ENCODE measurements at places on chromosomes 2 and 18.

DNA sequence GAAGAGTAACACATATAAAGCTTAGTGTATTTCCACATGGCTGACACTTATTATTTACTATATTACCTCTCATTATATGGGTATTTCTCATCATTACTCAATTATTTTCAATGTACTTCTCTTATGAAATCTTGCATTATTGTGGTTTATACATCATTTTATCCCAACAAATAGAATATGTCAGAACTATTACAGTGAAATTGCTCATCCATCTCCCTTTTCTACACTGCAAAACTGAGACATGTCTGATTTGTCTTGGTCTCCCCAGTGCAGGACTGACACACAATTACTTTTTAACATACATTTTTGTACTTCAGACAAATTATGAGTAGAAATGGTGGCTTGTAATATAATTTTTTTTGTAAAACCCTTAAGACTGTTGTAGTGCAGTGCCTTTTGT is 600.9 kb downstream of the PLCL1 start:
- DNase-seq, result no peak

GRCh38 chr18:45652303-45653080 is 37.2 kb downstream of the SLC14A2 start:
- DNase-seq, result peak; percentile 26

- DNase-seq, result no peak
Measured at GRCh38 chr2:20424300-20425290, 22.3 kb upstream of the RHOB start.

DNA sequence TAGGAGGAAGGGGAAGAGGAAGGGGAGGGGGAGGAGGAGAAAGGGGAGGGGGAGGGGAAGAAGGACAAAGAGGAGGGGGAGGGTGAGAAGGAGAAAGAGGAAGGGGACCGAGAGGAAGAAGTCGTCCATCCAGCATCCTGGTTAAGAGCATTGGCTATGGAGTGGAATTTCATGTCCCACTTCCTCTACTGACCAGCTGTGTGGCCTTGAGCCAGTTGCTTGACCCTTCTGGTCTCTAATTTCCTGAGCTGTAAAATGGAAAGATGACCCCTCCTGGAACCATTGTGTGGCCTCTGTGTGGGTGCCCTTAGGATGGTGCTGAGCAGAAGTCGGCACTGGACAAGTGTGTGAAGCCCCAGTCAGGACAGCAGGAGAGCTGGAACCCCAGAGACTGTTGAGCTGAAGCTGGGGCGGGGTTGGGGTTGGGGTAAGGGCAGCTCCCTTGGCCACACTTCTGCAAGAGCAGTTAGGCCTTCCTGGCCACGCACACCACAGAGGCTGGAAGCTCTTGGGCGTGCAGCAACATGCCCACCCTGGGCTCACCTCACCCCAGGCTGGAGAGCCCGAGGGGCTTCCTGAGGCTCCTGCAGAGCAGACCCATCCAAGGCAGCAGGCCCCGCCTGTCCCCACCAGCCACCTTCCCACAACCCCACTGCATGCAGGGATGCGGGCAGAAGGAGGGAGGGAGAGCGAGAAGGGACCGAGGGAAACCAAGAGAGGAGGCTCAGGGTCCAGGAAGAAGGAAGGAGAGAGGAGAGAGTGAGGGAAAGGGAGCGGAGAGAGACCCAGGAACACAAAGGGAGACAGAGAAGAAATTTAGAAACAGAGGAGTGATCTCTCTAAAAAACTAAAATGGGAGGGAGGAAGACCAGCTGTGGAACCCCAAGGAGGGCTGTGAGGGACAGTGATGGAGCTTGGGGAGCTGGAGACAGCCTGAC is 16.2 kb downstream of the ADRA2B start:
- DNase-seq, result no peak

DNA sequence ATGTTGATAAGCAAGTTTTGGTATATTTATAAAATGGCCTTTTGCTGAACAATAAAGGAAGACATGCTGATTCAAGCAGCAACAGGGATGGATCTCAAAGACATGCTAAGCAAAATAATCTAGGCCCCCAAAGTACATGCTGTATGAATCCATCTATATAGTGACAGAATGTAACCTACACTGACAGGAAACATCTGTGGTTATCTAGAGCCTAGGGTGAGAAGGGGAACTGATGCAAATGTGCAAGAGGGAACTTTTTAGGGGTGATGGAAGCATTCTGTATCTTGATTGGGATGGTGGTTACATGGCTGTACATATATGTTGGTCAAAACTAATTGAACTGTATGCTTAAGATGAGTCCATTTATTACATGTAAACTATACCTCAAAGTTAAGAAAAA is 24.2 kb downstream of the CNRIP1 start:
- DNase-seq, result no peak

DNA sequence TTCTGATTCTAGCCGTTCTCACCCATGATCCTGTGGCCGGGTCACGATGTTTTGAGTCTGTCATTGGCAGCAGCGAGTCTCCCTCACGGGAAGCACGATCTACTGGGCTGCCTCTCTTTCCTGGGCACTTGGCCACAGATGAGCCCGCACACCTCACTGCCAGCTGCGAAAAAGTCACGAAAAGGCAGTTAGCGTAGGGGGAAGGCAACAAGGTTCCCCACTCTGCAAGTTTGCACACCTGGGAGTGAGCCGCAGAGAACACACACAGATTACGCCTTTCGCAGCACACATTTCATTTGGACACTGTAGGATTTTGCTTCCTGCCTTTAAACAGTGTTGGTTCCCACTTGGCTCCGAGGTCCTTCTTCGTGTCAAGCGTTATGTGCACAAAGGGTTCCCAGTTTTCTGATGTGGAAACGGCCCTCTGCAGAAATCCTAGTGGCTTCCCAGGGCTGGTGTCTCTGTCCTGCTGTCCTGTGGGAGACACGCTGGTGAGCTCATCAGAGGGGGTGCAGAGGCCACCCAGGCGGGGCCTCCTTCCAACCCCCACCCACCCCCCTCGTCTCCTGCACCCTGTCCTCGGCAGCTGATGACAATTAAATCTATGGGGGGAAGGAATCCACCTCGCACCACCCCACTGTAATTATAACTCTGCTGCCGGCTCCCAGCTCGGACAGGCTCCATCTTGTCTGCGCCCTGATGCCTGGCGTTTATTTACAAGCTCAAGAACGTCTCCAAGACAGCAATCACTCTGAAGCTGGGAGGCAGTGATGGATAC is 157.3 kb upstream of the SALL3 start:
- no peak for DNase-seq

- no peak for DNase-seq
Measured at GRCh38 chr2:240705204-240705791, 13.6 kb downstream of the AQP12A start.

DNA sequence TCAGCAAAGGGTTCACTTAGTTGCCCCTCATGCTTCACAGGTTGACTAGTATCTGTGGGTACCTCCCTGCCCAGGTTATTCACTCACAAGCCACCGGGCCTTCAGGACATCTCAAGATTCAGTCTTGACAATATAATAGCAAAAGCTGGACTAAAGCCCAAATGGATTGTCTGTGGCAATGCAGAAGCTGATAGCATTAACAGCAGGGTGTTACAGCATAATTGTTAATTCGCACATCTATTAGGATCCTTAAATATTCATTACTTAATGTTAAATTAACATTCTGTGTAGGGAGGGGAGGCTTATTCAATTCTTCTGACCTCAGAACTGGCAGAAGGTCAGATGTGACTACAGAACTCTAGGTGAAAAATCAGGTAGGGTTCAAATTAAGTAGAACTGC is 20.2 kb upstream of the GTF2A1L start:
- no peak for DNase-seq

- no peak for DNase-seq
Measured at GRCh38 chr2:185471441-185471840, 267.2 kb upstream of the FSIP2 start.

DNA sequence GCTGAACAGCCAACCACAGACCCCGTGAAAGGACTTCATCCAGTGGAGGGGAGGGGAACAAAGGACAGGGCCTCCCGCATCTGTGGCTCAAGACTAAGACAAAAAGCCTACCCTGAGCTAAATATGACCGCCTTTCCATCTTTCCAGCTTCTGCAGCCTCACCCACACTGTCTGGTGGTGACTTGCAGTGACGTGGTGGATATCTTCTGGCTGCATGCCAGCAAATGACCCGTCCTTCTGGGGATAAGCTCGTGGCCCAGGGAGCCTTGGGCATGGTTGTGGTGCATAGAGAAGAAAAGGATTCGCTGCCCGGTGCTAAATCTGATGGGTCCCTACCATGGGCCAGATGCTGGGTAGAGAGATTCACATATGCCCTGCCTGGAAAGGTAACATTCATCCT is 8.7 kb upstream of the NGEF start:
- DNase-seq, result no peak

DNA sequence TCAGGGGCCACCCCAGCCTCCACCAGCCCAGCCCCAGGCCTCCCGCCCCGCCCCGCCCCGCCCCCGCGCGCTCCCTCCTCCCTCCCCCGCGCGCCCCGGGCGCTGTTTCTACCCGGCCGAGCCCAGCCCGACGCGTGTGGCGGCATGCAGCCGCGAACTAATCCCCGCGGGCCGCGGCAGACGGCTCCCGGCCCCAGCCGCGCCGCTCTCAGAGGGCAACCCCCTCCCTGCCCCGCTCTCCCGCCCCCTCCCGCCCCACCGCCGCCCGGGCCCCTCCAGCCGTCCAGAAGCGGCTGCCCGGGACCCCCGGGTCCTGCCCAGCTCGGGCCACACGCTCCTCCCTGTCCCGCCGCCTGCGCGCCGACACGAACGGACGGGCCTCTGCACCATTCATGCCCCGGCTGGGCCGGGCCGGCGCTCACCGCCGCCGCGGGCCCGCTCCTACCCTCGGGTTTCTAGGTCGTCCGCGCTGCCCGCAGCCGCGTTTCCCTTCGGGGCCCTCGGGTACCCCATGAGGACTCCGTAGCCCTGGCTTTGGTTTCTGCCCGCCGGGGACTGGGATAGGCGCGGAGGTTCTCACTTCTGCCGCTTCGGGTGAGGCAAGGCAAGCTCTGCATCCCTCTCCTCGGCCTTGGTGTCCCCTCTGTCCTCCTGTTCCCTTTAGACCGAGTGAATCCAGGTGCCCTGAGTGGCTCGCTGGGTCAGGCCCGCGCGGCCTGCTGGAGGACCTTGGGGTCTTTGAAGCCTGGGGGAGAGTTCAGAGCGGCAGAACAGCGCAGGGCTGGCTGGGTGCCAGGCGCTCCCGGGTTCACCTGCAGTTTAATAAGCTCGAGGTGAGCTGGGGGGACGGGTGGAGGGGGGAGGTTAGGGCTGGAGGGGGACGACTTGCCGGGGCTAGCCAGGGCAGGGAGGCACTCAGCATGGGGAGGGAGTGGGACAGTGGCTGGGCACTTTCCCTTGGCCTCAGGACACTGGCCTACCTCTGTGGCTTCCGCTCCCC is 3.1 kb downstream of the WNT10A start:
- peak; percentile 43 for DNase-seq

DNA sequence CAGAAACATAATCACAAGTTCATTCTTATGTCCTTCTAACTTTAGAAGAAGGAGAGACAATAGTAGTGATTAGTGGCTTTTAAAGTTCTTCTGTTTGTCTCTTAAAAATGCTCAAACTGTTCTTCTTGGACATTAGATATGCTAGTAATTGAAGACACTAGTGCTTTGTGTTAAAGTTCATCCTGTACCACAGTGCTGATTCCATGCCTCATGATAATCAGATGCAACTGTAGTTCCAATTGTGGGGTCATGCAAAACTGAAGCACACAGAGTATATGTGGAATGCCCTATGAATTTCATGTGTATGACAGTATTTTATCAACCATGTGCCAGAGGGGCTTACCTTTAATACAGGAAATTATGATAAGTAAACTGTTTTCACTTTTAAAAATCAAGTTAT is 11.4 kb upstream of the KCNJ13 start:
- no peak for DNase-seq

DNA sequence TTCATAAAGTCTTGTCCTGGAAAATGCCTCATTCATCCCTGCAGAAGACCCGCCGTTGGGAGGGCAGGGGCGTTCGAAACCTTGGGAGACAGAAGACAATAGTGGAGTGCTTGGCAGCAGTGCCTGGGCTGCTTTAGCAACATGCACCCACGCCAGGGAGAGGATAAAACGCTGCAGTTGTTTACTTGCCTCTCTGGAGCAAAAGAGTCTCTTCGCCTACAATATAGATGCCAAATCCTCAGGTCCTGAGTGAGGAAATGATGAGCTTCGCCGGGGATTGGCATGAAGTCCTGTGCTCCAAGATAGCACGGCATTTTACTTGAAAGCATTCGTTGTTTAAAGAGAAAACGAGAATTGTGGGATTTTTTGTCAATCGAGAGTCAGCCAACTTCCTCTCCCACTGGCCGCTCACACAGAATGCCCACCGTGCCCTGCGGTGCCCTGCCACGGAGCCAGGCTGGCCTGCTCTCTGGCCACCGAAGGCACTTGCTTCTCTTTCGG is 152.5 kb upstream of the POU3F3 start:
- no peak for DNase-seq

DNA sequence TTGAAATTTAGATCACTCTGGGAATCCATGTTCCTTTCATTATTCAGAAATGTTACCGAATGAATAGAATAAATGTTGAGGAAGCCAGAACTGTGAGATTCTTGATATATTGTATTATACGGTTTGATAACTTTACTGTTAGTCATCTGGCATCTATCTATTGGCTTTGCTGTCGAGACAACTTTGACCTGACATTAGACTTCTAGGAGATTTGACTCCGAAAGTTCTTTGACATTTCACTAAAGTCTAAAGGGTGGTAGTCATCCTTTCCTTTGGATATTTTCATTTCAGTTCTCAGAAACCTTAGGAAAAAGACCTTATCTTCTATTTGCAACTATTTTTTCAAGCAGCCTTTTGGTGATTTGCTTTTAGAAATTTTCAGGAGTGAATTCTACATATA is 1.9 kb downstream of the BMPR2 start:
- DNase-seq, result no peak

DNA sequence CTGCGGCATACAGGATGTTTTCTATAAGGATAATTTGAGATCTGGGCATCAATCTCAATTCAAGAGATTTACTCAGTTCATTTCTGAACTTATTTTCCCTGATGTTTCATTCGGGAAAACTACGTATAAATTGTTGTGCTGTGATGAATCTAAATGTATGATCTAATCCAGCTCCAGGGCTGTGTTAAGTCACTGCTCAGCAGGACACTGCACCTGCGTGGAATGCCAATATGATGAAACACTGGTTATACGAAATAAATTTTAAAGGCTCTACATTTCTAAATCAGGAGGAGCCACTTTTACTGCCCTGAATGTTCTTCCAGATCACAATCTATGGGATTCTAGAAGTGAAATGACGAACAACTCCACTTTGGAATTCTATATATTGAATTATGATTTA is 259.0 kb downstream of the HNMT start:
- DNase-seq, result no peak
